ENCODE measurements at places on chromosomes 5 and 9.

GRCh38 chr5:171703146-171703545 is 82.5 kb upstream of the SMIM23 start:
- no peak for DNase-seq

GRCh38 chr9:99103901-99104458 is 933 bp upstream of the TGFBR1 start:
- DNase-seq = peak; percentile 67

DNA sequence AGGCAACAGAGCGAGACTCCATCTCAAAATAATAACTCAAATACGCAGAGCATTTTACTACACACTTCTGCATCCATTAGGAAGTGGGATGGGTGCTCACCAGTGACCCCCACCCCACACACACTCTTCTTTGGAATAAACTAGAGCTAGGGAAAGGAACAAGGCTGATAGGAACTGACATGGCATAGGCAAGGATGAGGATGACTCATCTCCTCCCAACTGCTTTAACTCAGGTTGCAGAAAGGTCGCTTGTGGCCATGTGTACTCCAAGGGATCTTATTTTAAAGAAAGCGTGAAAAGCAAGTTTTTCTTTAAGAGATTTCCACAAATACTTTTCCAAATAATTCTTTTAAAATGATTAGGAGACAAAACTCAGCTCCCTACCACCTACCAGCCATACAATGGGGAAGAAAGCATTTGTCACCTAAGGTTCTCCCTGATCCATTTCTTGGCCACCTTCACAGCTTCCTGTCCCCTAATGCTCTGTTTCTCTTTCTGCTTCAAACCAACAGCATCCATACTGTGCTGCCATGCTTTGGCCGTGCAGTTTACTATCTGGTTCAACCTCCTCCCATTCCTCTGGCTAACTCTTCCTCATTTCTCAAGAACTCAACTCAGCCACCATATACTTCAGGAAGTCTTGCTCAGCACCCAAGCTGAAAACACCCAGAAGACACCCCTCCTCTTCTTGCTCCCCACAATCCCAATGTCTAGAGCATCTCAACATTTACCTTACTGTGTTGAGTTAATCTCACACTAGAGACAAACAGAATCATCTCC is 211.9 kb downstream of the ACTL7B start:
- DNase-seq = no peak

- DNase-seq = no peak
Measured at GRCh38 chr9:90801973-90802322, 329 bp downstream of the SYK start.

- no peak for DNase-seq
Measured at GRCh38 chr5:151757233-151758140, 944 bp downstream of the ATOX1 start.

GRCh38 chr5:32057187-32058096 is 116.7 kb downstream of the GOLPH3 start:
- DNase-seq = no peak

- DNase-seq = no peak
Measured at GRCh38 chr5:33737697-33738096, 154.1 kb downstream of the ADAMTS12 start.

GRCh38 chr5:103821361-103821760 is 258.8 kb upstream of the NUDT12 start:
- DNase-seq = no peak

- DNase-seq = no peak
Measured at GRCh38 chr5:28324174-28324573, 1285.8 kb upstream of the CDH9 start.

GRCh38 chr5:37787742-37788141 is 52.1 kb downstream of the GDNF start:
- no peak for DNase-seq

DNA sequence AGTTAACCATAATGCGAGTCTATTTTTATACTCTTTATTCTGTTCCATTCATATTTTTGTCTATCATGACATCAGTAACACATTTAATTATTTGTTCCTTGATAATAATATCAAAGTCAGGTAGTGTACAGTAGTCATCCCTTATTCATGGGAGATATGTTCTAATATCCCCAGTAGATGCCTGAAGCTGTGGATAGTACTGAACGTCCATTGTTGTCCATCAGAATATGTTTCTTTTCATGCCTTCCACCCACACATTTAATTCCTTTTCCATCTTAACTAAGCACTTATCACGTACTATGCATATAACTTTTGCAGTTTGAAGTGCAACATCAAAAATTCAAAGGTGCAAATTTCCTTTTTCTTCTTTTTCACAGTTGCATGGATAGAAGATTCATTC is 53.6 kb downstream of the FER start:
- DNase-seq = no peak

DNA sequence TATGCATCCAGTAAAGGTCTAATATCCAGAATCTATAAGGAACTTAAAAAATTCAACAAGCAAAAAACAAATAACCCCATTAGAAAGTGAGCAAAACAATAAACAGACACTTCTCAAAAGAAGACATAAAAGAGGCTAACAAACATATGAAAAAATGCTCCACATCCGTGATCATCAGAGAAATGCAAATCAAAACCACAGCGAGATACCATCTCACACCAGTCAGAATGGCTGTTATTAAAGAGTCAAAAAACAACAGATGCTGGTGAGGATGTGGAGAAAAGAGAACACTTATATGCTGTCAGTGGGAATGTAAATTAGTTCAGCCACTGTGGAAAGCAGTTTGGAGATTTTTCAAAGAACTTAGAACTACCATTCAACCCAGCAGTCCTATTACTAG is 86.1 kb downstream of the WWC1 start:
- DNase-seq = no peak

- DNase-seq = no peak
Measured at GRCh38 chr9:4838189-4838546, 45.4 kb downstream of the RCL1 start.

GRCh38 chr5:67033880-67034651 is 162.5 kb downstream of the CD180 start:
- DNase-seq = no peak

DNA sequence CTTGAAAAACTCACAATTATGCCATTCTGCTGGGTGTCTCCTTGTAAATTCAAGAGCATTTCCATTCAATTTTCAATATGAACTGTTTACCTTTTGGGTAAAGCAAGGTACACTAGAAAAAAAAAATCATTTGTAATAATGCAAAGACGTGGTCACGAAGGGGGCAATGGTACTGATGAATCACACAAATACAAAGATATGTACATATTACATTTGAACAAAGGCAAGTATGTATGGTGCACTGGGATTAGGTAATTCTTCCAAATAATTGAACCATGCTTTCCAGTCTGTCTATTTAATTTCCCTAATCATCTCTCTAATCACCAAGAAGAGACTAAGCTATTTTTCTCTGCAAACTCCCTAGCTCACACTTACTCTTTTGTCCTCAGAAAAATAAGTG is 63.4 kb upstream of the RNF38 start:
- no peak for DNase-seq

DNA sequence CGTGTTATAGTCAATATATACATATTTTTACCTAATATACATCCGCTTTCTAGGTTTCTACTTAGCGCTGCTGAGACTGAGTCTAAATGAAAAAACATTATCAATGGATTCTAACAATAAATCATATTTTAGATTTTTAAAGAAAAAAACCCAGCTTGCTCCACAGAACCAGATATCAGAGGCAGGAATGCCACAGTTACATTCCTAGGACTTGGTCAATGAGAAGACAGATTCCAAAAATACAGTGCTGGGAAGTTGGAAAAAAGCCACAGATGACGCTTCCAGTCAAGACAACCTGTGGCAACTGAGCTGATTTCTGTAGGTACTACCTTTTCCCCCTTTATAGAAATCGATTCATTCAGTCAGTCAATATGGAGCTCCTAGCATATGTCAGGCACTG is 577 bp upstream of the CCDC112 start:
- no peak for DNase-seq
